Hematopoietic multipotent progenitor cell treated with erythropoietin and hydrocortisone succinate and interleukin-3 and kit ligand, for 4 days (in vitro differentiated cells): ENCODE measurements at places on chromosomes 4 and X.
A peak's percentile ranks its signal among the peaks of the same experiment; 100 is the strongest.

DNA sequence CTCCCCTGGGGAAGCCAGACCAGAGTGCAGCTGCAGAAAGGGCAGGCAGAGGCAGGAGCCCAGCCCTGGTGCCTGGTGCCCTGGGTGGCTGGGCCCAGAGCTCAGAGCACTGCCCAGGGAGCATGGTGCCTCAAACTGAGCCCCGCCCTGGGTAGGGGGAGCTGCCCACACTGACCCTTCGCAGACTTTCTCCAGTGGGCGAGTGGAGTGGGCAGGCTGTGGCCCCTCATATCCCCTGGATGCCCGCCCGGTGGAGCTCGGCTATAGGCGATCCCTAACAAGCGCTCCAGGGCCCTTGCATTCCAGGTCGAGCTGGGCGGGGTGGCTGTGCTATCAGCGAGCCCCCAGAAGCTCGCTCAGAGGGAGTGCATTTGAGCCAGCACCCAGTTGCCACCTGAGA is 17.1 kb upstream of the ADRA2C start:
- DNase-seq = no peak

DNA sequence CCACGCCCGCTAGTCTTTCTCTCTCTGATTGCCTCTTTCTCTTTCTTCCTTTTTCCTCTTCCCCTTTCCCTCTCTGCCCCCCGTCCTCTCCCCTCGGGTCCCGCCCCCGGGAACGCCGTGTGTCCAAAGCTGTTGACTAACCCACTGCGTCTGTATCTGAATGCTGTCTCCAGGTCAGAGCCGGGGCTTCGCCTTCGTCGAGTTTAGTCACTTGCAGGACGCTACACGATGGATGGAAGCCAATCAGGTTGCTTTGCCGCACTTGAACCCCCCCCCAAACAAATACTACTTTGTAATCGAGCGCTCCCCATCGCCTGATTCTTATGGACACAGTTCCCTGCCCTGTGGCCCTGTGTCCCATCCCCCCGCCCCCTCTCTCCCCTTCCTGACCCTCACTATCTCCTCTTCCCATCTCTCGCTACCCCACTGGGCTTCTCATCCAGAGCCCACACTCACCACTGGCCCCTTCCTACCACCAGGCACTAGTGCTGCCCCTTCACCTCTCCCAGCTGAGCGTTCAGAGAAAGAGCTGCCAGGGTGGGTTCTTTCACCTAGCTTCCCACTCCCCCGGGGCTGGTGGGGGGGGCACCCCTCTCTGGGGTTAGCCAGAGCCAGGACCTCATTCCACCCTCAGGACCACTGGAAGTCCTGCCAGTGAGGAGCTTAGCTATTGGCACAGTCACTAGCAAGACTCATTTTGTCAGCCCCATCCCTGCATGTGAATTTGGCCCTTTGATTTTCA is 18.6 kb upstream of the UBA1 start:
- DNase-seq = no peak

GRCh38 chrX:133215747-133216146 is 2.4 kb downstream of the TFDP3 start:
- peak; percentile 7 for DNase-seq

GRCh38 chr4:103076747-103077347 is at the start of gene SLC9B2:
SLC9B2 (minus strand) TSS chr4:103076761; CDS start chr4:103067550, 9,211 bp downstream.
- DNase-seq = peak; percentile 80

DNA sequence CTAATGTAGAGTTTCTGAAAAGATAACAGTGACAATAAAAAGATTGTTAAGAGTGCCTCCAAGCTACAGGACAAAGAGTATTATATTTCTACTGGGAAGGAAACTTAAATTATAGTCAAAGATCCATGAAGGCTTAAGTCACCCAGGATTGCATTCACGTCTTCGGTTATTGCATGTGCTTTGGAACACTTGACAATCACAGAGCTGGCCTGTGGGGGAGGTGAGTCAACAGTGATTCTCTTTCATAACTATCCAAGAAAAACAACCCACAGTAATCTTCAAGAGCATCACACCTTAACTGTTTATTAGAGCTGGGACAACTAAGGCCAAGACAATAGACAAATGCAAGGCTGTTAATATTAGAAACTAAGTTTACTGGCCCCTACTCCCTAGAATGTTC is 40.3 kb downstream of the PDGFC start:
- DNase-seq = no peak

- DNase-seq = peak; percentile 15
Observed at GRCh38 chr4:7947927-7948326, 8.3 kb upstream of the AFAP1 start.

GRCh38 chr4:139987502-139987850 is 166.5 kb downstream of the MAML3 start:
- no peak for DNase-seq

DNA sequence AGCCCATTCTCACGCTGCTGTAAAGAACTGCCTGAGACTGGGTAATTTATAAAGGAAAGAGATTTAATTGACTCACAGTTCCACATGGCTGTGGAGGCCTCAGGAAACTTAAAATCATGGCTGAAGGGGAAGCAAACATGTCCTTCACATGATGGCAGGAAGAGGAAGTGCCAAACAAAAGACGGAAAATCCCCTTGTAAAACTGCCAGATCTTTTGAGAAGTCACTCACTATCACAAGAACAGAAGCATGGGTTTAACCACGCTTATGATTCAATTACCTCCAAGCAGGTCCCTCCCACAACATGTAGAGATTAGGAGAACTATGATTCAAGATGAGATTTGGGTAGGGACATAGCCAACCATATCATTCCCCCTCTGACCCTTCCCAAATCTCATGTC is 335.5 kb downstream of the IL15 start:
- peak; percentile 30 for DNase-seq

DNA sequence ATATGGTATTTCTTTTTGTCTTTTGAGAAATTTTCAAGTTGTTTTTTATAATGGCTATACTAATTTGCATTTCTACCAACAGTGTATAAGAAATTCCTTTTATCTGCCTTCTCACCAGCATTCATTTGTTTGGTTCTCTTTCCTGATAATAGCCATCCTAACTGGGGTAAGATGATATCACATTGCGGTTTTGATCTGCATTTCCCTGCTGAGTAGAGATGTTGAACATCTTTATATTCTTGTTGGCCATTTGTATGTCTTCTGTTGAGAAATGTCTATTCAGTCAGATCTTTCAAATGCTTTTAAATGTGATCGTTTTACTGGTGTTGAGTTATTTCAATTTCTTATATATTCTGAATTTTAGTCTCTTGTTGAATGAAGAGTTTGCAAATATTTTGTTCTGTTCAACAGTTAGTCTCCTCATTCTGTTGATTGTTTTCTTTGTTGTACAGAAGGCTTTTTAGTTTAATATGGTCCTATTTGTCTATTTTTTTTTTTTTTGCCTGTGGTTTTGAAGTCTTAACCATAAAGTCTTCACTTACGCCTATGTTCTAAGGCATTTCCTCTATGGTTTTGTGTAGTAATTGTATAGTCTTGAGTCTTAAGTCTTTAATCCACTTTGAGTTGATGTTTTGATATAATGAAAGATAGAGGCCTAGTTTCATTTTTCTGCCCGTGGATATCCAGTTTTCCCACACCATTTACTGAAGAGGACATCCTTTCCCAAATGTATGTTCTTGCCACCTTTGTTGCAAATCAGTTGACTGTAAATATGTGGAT is 1566.9 kb downstream of the STIM2 start:
- no peak for DNase-seq

- no peak for DNase-seq
Observed at GRCh38 chr4:171714791-171715454, 98.3 kb upstream of the GALNTL6 start.

GRCh38 chr4:98909646-98910401 is 19.1 kb downstream of the EIF4E start:
- DNase-seq = no peak

- no peak for DNase-seq
Observed at GRCh38 chr4:118798658-118799057, 37.3 kb downstream of the SEC24D start.

DNA sequence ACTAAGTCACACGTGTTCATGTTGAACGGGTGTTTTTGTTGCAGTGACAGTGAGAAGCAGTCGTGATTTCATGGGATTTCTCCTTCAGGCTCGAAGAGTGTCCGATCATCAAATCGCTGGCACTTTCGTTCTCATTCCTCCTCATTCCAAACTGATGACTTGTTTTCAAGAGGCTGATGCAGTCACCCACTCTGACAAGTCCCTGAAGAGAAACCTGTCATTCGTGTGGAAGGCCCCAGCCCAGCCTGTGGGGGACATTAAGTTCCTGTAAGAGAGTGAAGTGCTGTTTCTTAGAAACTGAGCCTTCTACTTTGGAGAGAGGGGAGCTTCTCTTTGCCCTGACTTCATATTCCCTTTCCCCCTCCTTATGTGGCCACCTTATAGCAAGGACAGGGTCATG is 8.0 kb downstream of the REELD1 start:
- no peak for DNase-seq

DNA sequence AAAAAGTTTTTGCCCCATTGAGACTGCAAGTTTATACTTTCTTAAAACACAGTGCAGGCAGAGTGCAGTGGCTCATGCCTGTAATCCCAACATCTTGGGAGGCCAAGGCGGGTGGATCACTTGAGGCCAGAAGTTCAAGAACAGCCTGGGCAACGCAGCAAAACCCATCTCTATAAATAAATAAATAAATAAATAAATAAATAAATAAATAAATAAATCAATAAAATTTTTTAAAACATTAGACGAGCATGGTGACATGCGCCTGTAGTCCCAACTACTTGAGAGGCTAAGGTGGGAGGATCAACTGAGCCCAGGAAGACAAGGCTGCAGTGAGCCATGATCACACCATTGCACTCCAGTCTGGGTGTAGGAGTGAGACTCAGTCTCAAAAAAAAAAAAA is 213.3 kb downstream of the LRBA start:
- DNase-seq = no peak

- DNase-seq = no peak
Observed at GRCh38 chr4:30767147-30767845, 47.1 kb downstream of the PCDH7 start.

GRCh38 chr4:181548873-181549575 is 694.2 kb upstream of the TENM3 start:
- DNase-seq = no peak

DNA sequence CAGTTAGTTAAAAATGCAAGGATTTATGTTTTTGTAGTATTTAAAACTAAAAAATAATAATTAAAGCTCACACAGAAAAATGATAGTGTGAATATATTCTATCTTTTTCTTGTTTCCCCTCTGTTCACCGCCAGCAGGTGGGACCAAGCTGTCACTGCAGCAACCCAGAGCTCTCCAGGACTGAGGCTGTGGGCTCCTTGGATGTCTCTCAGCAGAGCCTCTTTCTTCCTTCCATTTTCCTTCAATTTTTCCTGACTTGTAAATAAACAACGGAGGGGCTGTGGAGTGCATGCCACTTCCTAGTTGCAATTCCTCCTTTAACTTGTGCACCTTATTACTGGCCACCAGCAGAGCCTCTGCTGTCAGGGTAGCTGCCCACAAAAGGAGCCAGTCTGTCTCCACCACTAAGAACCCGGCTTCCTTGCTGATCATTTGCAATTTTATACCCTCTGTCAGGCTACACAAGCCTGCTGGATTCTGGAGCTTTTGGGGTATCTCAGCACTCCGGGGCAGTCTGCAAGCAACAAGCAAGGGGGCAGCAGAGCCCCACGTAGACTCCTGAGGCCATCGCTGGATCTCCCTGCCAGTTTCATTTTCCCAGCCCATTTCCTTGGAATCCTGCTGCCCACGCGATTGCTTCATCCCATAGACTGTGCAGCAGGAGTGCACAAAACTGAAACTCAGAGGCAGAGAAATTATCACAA is 1467.4 kb downstream of the C4orf33 start:
- DNase-seq = no peak

DNA sequence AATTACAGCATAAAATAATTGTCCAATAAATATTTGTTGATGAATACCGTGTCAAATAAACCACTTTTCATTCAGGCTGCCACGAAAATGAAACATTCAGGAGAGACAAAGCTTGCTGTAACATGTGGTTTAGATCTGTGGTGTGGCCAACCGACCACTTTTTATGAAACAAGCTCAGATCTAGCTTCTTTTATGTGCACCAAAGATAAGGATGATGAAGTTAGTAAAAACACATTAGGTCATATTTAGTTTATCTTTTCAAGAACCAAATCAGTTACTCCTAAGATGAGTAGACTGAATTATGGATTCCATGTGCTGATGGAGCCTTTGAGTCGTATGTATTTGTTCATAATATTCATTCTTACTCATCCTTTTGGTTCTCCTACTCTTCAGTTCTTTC is 35.8 kb downstream of the STOX2 start:
- peak; percentile 64 for DNase-seq
